Activated naive CD4-positive, alpha-beta T cell treated with anti-CD3 and anti-CD28 coated beads, Interleukin-2, amount 50 U/mL, for 16 hours (primary cell): ENCODE measurements at places on chromosomes 3 and 15.

DNA sequence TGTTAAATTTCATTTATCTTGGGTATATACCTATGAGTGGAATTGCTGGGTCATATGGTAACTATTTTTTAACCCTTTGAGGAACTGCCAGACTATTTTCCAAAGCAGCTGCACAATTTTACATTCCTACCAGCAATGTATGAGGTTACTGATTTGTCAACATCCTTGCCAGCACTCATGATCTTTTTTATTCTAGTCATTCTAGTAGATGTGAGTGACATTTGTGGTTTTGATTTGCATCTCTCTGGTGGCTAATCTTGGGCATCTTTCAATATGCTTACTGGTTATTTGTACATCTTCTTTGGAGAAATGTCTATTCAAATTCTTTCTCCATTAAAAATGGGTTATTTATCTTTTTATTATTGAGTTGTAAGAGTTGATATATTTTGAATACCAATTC lies 21.3 kb upstream of the LRRC58 start:
- no peak for DNase-seq

DNA sequence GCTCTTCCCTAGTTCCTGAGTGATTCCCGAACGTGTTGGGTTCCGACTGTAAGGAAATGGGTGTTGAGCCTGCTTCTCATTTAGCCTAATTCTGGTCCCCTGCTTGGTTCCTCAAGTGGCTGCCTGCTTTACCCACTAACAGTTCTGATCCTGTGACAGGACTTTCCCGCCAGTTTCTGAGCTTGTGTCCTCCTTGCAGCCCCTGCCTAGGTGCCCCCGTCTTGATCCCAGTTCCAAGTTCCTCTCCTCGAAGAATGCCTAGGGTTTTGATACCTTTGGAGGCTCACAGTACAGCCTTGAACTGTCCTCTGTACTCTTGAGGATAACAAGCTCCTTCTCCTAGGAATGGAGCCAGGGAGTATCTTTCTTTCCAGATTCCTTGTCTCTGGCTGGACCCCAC lies 12.0 kb upstream of the RASGRF1 start:
- DNase-seq = no peak

GRCh38 chr3:6448011-6448410 lies 412.9 kb upstream of the GRM7 start:
- DNase-seq = no peak

DNA sequence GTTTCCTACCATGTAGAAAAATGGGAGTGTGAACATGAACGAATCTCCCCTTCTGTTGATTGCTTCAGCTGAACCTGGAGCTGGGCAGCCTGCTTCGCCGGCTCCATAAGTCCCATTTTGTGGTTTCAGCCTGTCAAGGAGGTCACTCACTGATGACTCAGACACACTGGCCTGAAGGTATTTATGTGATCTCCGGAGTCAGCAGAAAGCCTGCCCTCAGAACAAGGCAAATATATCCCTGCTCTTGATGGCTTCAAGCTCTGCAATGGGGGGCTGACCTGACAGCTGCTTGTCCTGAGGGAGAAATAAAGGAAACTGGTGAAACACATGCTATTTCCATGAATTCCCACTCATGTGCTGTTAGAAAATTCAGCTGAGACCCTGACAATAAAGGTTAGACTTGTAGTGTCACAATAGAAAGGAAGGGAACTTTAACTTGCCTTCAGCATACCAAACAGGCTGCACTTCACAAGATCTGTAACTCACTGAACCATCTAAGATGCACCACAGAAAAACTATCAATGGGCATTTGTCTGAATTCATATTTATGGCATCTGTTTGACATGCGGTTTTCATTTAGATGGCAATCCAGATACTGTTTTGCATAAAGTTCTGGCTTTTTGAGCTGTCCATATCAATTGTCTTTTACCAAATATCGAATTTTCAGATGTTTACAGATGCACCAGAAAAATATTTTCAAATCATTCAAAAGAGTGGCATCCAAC lies 282.0 kb upstream of the VEPH1 start:
- no peak for DNase-seq

DNA sequence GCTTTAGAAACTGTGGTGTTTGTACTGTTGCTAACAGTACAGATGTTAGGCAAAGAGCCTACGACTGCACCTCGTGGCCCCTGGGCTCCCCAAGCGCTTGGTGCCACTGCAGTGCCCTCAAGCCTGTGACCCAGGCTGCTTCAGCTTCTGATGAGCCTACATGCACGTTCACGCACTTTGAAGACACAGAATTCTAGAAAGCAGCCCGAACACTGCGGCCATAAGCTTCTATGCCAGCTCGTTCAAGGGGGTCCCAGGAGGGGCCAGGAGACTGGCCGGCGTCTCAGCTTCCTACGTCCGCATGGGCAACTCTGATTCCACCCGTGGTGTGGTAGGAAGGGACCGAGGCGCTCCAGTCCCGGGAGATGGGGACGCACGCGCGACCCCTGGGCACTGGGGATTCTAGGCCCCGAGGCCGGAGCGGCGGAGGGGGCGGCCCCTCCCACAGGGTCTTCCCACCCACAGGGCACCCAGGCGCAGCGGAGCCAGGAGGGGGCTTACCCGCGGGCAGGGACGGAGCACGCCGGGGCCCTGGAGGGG lies 653 bp downstream of the MYO5C start:
- no peak for DNase-seq

GRCh38 chr3:66998904-66999235 lies 763 bp downstream of the KBTBD8 start:
- DNase-seq = no peak

DNA sequence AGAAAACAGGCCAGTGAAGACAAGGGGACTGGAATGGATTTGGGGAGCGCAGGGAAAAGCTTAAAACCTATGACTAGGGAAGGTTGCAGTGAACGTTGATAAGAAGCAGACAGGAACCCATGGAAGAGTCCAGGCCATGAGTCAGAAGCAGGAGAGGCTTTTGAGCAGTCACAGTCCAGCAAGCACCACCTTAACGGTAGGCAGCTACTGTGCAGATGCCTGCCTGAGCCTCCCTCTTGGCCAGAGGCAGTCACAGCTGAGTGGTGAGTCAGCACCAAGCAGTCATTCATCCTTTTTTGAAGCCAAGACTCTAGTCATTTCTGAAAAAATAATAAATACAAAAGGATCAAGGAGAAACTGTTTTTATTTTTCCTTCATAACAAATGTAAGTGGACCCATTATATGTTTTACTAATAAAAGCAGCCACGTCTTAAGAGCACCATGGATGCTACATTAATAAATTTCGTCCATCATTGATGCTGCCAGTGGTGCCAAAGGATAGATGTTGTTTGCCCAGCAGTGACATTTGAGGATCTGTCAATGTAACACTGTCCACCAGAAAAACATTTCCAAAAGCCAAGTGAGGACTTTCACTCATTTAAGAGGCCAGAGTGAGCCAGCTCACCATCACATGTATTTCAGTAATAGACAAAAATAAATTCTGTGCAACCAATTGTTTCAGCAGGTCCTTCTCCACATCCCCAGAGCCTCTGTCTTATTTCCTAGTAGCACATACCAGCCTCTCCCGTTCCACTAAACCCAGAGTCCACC lies 42.1 kb upstream of the ACTC1 start:
- no peak for DNase-seq
